ENCODE measurements at places on chromosomes 4 and X. TPM values are rescaled to one million over a fixed set of nuclear protein-coding genes. Genes with fewer than 3 reads are reported as not detected.

Gene C4orf51
- total RNA-seq, result not detected

Gene RAI2
- under 0.01 TPM for total RNA-seq

Gene ATP2B3
- total RNA-seq, result not detected

Gene ANXA10
- 1.1 TPM for total RNA-seq

Gene TRIM60
- not detected for total RNA-seq

Gene SSX1
- total RNA-seq, result not detected

Gene IL15
- total RNA-seq, result 3.3 TPM

Gene FGB
- total RNA-seq, result not detected

Gene TEX13B
- not detected for total RNA-seq

Gene BEX1
- total RNA-seq, result 4.4 TPM

Gene FAT4
- total RNA-seq, result 27.9 TPM

Gene SLC25A31
- total RNA-seq, result not detected

Gene SCRG1
- total RNA-seq, result 0.88 TPM

Gene HSFX4
- total RNA-seq, result not detected

Gene ZFYVE28
- total RNA-seq, result 10.5 TPM

Gene RNF128
- total RNA-seq, result 0.72 TPM

Gene CTAG1B
- total RNA-seq, result not detected

Gene RBM10
- total RNA-seq, result 32.9 TPM

Gene STK32B
- total RNA-seq, result 2.7 TPM

Gene SNCA
- total RNA-seq, result 0.29 TPM

Gene SLITRK4
- total RNA-seq, result 0.29 TPM

Gene CD99L2
- 79.9 TPM for total RNA-seq

Gene ZNF330
- 33.7 TPM for total RNA-seq

Gene CHM
- total RNA-seq, result 31.5 TPM

Gene CXCL6
- total RNA-seq, result not detected

Gene CT45A10
- not detected for total RNA-seq

Gene TRIML2
- total RNA-seq, result under 0.01 TPM

Gene ETDA
- not detected for total RNA-seq

Gene ZCCHC4
- total RNA-seq, result 13.4 TPM

Gene GPAT3
- 0.36 TPM for total RNA-seq

Gene PDZD11
- 55.4 TPM for total RNA-seq

Gene CXorf49B
- not detected for total RNA-seq

Gene CABS1
- total RNA-seq, result not detected

Gene L1CAM
- total RNA-seq, result under 0.01 TPM

Gene RTL5
- 2.2 TPM for total RNA-seq

Gene PAGE3
- total RNA-seq, result not detected

Gene TSPAN6
- total RNA-seq, result 37.3 TPM

Gene S100G
- not detected for total RNA-seq

Gene TKTL1
- not detected for total RNA-seq

Gene ARHGEF6
- 17.4 TPM for total RNA-seq

Gene PFKFB1
- total RNA-seq, result not detected

Gene F11
- total RNA-seq, result not detected

Gene EIF1AX
- 42.4 TPM for total RNA-seq

Gene HSFX3
- total RNA-seq, result not detected

Gene CYLC1
- not detected for total RNA-seq

Gene GPR82
- total RNA-seq, result not detected

Gene PPP4R3C
- total RNA-seq, result not detected

Gene POU3F4
- total RNA-seq, result not detected

Gene EXOC1L
- not detected for total RNA-seq

Gene SPANXA1
- total RNA-seq, result not detected

Gene GYPA
- total RNA-seq, result not detected

Gene LRCH2
- total RNA-seq, result 2.5 TPM

Gene KLHL8
- 12.7 TPM for total RNA-seq

Gene SAT1
- 81.9 TPM for total RNA-seq

Gene CFAP299
- 1.5 TPM for total RNA-seq

Data from osteoblast (primary cell).